ENCODE measurements at places on chromosomes 1 and 21. TPM values are rescaled to one million over a fixed set of nuclear protein-coding genes. Genes with fewer than 3 reads are reported as not detected.

SLC25A34 gene
- polyA plus RNA-seq, result 6.3 TPM

KRTAP11-1 gene
- not detected for polyA plus RNA-seq

DNA sequence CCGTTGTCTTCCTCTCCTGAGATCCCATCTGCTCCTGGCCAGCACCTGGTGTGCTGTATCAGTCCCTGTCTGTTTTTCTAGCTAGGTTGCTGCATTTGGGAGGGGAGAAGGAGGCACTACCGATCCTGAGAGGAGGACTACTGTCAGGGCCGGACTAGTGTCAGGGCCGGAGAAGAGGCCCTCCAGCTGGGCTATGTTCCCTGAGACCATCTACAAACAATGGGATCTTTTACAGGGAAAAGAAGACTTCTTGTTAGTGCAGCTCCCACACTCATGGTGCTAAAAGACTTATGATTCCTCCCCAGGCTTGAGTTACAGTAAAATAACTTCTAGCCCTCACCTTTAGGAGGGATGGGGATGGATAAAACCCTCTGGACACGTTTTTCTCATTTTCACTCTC is 141.0 kb upstream of the TNR start:
- DNase-seq, result no peak

GRCh38 chr1:75127916-75128717 is 6.1 kb upstream of the LHX8 start:
- DNase-seq, result no peak

GRCh38 chr1:233904633-233905415 is at the start of gene SLC35F3:
TSS of gene SLC35F3 (plus strand) at chr1:233904676.
- DNase-seq, result no peak
